ENCODE measurements at places on chromosomes 13 and 19.

- no peak for DNase-seq
These were observed 101.5 kb downstream of the FGF14 start for GRCh38 chr13:102300379-102300778.

- no peak for DNase-seq
These were observed 511.1 kb downstream of the IRS2 start for GRCh38 chr13:109275139-109275745.

- no peak for DNase-seq
These were observed 5.1 kb downstream of the DNMT1 start for GRCh38 chr19:10189616-10190015.

GRCh38 chr19:10832939-10833296, 3.1 kb downstream of the TMED1 start:
- no peak for DNase-seq
